HCT116 (cell line): ENCODE measurements at places on chromosomes 3 and 15. TPM values are rescaled to one million over a fixed set of nuclear protein-coding genes. Genes with fewer than 3 reads are reported as not detected.

Gene TUSC7
- not detected for total RNA-seq

DNA sequence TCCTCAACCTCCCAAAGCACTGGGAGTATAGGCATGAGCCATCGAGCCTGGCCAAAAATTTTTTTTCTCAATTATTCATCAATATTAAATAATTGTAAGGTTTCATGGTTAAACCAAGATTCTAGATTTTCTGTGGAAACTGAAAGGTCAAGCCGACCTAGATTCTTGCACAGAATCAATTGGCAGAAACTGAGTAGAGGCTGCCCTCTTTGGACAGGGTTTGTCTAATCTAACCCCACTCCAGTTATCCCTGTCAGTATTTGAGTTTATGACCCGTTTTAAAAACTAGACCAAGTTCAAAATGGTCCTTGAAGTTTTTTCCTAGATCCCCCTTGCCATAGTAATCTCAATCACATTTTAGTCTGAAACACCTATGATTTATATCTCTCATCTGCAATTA lies 8.6 kb upstream of the ADAM10 start:
- DNase-seq: no peak

DNA sequence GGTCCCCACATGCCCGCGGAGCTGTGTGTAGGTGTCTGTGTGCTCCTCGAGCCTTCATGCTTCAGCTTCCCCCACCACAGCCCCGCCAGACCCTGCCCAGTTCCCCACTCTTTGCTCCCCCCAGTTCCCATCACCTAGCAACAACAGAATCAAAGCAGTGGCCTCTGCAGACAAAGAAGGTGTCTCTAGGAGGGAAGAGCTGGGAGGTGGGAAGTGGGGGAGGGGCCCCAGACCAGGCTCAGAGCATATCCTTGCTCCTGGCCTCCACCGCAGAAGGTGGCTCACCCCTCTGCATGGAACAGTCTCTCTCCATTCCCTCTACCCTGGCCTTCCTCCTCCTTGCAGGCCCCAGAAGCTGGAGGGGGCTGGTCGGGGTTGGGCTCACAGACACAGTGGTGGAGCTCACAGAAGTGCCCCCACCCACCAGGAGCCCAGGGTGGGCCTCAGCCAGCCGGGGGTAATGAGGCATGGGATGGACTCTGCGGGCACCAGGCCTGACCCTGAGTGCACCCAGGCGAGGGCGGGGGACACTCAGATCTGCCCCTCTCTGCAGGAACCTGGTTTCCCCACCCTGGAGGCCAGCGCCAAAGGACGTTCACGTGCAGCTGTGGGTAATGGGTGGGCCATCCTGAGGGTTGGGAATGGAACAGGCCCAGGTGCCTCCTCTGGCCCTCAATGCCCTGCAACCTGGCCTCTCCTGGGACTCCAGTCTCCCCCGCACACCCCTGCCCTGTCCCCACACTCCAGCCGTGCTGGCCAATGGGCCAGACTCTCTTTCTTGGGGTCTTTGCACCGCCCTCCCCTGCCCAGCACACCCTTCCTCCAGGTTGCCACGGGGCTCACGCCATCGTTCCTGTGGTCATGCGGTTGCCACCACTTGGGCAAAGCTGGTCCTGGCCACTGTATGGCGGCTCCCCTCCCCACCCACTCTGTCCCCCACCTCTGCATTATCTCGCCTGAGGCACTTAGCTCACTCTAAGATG lies 53.4 kb downstream of the TPRA1 start:
- no peak for DNase-seq

DNA sequence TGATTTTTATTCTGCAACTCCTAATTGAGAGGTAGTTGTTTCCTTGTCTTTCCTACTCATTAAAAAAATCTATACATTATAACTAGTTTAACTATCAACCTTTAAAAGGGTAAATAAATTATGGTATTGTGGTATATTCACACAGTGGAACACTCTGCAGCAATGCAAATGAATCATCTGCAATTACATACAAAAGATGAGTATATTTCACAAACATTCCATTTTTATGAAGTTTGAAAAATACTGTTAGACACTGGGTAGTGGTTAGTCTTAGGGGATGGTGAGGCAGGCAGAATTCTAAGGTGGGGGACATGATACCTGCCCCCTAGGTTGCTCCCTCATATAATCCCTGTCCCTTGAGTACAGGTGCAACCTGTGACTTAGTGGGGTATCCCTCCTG lies 44.0 kb upstream of the MAGI1 start:
- no peak for DNase-seq

DNA sequence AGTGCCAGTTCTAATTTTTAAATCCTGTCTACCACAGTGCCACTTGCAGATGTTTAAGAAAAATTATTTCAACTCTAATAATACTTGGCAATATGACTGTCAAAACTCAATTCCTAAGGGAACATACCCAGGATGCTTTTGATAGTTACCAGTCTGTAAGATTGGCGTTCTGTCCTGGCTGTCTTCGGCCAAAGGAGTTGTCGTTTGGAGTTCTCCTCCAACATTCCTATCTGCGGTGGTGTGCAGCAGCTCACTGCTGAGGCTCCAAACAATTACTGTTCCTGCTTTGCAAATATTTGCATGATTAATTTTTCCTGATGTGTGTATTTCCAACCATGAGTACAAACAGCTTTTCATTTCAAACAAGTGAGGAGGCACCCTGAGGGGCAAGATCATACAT lies 330.8 kb upstream of the DPH6 start:
- DNase-seq: no peak
